ENCODE measurements at places on chromosomes 16 and 17. TPM values are rescaled to one million over a fixed set of nuclear protein-coding genes. Genes with fewer than 3 reads are reported as not detected.

PPP4C gene
- total RNA-seq, result 97.4 TPM

SHISA9 gene
- not detected for total RNA-seq

RBFOX1 gene
- not detected for total RNA-seq

CORO6 gene
- 1.2 TPM for total RNA-seq

RDM1 gene
- not detected for total RNA-seq

SMYD4 gene
- total RNA-seq, result 10.1 TPM

CACNG3 gene
- total RNA-seq, result not detected

OTOP3 gene
- total RNA-seq, result not detected

CDRT15L2 gene
- not detected for total RNA-seq

ODAD4 gene
- total RNA-seq, result 1.6 TPM

DOC2B gene
- total RNA-seq, result 0.19 TPM

CCDC144A gene
- 1.4 TPM for total RNA-seq

SLC35G6 gene
- not detected for total RNA-seq

KCNH4 gene
- total RNA-seq, result 0.42 TPM

C16orf54 gene
- 129 TPM for total RNA-seq

ATP2A1 gene
- 0.24 TPM for total RNA-seq

OVCA2 gene
- total RNA-seq, result 38.7 TPM

SDF2 gene
- 38.3 TPM for total RNA-seq

KRT27 gene
- not detected for total RNA-seq

RUSF1 gene
- 62.8 TPM for total RNA-seq

HSD11B2 gene
- not detected for total RNA-seq

TNFRSF13B gene
- not detected for total RNA-seq

LPO gene
- total RNA-seq, result not detected

LCAT gene
- total RNA-seq, result 5.8 TPM

MEOX1 gene
- 0.36 TPM for total RNA-seq

CA5A gene
- not detected for total RNA-seq

MYOCD gene
- total RNA-seq, result not detected

TEX14 gene
- total RNA-seq, result 0.94 TPM

SP2 gene
- 26.0 TPM for total RNA-seq

CIBAR2 gene
- not detected for total RNA-seq

CTRB1 gene
- total RNA-seq, result not detected

PPM1E gene
- total RNA-seq, result not detected

ACSM2B gene
- total RNA-seq, result not detected

NTN1 gene
- total RNA-seq, result 0.08 TPM

CARD14 gene
- total RNA-seq, result not detected

SCGB1C2 gene
- not detected for total RNA-seq

GHDC gene
- 6.6 TPM for total RNA-seq

HSPB9 gene
- not detected for total RNA-seq

USP32 gene
- 26.3 TPM for total RNA-seq

HOXB1 gene
- not detected for total RNA-seq

SLC13A2 gene
- total RNA-seq, result not detected

MRC2 gene
- total RNA-seq, result 5.6 TPM
